ENCODE measurements at places on chromosomes 12 and 14.

DNA sequence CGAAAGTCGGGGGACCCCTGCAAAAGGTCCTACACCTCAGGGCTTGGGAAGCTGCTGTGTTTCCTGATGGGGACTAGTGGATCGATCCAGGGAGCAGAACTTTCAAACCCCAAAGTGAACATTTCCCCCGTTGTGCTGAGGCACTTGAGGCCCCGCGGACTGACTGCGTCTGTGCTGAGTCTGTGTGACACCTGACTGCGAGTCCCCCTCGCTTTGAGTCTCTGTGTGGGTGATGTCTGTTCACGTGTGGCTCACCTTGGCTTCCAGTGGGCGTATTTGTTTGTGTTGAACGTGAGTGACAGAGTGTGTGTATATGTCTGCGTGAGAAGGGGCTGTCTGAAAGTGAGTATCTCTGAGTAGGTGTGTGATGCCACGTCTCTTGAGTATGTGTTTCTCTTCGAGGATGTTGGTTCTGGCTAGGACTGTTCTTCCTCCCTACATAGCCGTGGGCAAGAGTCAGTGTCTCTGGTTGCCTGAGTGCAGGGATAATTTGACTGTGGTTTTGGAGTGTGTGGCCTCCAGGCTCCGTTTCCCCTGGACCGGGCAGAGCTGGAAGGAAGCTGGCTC lies 1.3 kb downstream of the TEAD4 start:
- H3K4me3 ChIP-seq, result peak overlapping the region; percentile 27
- H3K27me3 ChIP-seq, result peaks cover 64% of the 10 kb centered on the region
- DNase-seq, result no peak
- peaks cover 11% of the 10 kb centered on the region for H3K4me1 ChIP-seq

DNA sequence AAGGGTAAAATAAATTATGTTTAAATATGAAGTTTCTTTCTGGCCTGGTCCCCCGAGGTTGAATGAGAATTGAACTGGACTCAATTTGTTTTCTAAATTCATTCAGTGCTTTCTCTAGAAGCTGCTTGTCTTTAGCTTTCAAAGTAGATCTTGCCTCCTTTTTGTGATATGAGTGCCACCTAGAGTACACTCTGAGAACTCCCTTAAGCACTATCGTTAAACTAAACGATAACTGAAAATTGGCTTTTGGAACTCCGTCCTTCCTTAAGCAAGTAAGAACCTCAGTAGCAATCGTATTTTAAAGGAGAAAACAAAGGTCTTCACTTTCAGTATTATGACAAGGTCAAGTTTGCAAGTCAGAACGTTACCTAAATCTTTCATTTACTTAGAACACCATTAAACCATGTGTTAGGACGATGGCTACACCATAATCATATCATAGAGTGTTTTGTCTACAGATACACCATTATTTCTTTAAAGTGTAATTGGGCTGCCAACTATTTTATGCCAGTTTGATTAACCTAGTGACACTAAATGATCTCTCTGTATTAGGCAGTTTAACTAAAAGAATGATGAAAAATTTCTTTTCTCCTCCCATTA lies 364.8 kb downstream of the SNAPC1 start:
- H3K27me3 ChIP-seq, result peaks cover 74% of the 10 kb centered on the region
- no peak overlapping the region for H3K27ac ChIP-seq
- DNase-seq, result no peak
- H3K36me3 ChIP-seq, result no peaks in the 10 kb centered on the region
- no peaks in the 10 kb centered on the region for H3K4me1 ChIP-seq

- peaks cover 39% of the 10 kb centered on the region for H3K4me1 ChIP-seq
- no peak for DNase-seq
- H3K36me3 ChIP-seq, result peaks cover 4% of the 10 kb centered on the region
- peak overlapping the region; percentile 82 for H3K27ac ChIP-seq
- peak overlapping the region; percentile 49 for H3K4me3 ChIP-seq
- H3K27me3 ChIP-seq, result no peaks in the 10 kb centered on the region
Observed at GRCh38 chr12:110775997-110776396, 33.3 kb upstream of the PPP1CC start.

DNA sequence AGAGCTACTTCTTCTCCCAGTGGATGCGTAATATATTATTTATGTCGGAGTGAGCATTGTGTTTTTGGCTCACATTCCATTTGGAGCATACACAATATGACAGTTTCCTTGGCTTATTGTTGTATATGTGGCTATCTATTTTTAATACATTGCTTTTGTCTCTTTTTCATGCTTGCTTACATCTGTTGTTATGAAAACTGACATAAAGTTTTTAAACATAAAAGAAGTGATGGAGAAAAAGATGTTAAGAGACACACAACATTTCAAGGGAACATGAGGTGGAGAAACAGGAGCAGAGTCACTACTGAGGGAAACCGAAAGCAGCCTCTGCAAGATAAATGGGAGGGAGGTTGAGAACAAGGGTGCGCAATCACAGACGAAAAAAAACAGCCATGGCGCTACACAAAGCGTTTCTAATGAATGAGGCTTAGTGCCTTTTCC lies 228.4 kb upstream of the NPAS3 start:
- H3K27ac ChIP-seq, result no peak overlapping the region
- no peaks in the 10 kb centered on the region for H3K27me3 ChIP-seq

DNA sequence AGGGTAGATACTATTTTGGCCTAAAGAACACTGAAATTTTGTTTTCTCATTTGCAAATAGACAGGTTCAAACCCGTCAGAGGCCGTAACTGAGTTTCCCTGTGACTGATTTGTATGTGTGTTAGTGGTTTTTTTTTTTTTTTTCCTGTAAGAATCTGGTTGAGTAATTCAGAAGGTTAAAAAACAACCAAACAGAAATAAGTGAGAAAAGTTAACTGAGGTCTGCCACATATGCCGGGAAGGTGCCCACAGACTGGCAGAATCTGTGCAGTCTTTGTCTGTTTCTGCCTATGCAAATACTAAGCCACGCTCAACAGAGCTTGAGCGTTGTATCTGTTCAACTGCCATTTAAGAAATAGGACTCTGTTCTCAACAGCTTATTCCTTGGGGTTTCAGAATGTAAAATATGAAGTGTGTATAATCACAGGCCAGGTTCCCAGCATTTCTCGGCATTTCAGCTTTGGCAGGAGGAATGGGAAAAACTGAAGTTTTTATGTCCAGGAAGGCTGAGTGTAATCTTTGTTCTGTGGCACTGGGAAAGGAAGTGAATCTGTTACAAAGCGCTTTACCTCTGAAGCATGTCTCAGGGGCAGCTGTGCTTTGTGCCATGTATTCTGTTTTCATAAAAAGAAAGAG lies 181.9 kb downstream of the PRKCH start:
- H3K27me3 ChIP-seq, result no peaks in the 10 kb centered on the region
- H3K27ac ChIP-seq, result peak overlapping the region; percentile 98
- peaks cover 57% of the 10 kb centered on the region for H3K36me3 ChIP-seq
- no peak for DNase-seq
- peaks cover 65% of the 10 kb centered on the region for H3K4me1 ChIP-seq

GRCh38 chr14:100880271-100881101 lies 23.0 kb downstream of the RTL1 start:
- no peak for DNase-seq
- H3K36me3 ChIP-seq, result no peaks in the 10 kb centered on the region
- H3K4me1 ChIP-seq, result no peaks in the 10 kb centered on the region
- no peak overlapping the region for H3K27ac ChIP-seq

GRCh38 chr14:92585981-92586937 lies 72.7 kb downstream of the RIN3 start:
- DNase-seq, result peak; percentile 53
- peaks cover 56% of the 10 kb centered on the region for H3K36me3 ChIP-seq
- H3K27me3 ChIP-seq, result no peaks in the 10 kb centered on the region

DNA sequence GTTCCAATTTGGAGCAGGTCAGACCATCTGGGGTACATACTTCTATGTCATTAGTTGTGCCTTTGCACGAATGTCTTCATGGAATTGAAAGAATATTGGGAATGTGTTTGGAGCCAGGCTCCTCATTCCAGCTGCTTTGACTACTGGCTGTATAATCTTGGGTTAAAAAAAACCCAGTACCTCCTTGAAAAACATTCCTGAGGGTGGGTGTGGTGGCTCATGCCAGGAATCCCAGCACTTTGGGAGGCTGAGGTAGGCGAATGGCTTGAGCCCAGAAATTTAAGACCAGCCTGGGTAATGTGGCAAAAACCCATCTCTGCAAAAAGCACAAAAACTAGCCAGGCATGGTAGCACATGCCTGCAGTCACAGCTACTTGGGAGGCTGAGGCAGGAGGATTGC lies 125.6 kb downstream of the TTC8 start:
- no peak overlapping the region for H3K27ac ChIP-seq
- peaks cover 3% of the 10 kb centered on the region for H3K27me3 ChIP-seq
- no peaks in the 10 kb centered on the region for H3K36me3 ChIP-seq
- DNase-seq, result no peak
- no peaks in the 10 kb centered on the region for H3K4me1 ChIP-seq

DNA sequence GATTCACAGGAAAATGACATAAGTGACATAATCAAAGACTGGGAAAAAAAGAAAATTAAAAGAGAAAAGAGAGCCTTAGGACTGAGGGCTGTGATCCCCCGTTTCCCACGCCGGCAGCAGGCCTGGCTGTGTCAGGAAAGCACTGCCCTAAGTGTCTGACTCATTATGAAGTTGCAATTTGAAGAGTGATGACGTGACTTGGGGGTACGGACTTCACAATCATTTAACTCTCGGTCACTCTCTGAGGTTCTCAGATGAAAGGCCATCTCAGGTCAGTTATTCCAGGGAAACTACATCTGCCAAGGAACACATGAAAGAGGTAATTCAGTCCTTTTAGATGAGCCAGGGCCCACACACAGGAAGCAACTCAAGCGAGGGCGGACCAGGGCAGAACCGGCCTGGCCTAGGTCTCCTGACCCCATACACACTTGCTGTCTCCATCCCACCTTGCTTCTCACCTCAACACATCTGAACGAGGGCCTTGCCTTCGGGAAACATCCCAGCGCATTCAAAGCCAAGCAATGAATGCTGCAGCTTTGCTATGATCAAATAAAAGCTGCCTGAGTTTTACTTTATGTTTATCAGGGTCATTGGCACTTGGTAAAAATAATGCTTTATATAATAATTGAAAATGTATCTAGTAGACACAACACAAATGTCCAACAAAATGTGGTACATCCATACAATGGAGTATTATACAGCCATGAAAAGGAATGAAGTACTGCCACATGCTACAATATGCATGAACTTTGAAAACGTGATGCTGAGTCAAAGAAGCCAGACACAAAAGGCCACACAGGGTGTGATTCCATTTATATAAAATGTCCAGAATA lies 2.7 kb downstream of the SSH1 start:
- H3K4me1 ChIP-seq, result peaks cover 30% of the 10 kb centered on the region
- no peak for DNase-seq
- peaks cover 8% of the 10 kb centered on the region for H3K36me3 ChIP-seq
- no peak overlapping the region for H3K27ac ChIP-seq
- H3K4me3 ChIP-seq, result no peak overlapping the region
- H3K27me3 ChIP-seq, result peaks cover 10% of the 10 kb centered on the region

DNA sequence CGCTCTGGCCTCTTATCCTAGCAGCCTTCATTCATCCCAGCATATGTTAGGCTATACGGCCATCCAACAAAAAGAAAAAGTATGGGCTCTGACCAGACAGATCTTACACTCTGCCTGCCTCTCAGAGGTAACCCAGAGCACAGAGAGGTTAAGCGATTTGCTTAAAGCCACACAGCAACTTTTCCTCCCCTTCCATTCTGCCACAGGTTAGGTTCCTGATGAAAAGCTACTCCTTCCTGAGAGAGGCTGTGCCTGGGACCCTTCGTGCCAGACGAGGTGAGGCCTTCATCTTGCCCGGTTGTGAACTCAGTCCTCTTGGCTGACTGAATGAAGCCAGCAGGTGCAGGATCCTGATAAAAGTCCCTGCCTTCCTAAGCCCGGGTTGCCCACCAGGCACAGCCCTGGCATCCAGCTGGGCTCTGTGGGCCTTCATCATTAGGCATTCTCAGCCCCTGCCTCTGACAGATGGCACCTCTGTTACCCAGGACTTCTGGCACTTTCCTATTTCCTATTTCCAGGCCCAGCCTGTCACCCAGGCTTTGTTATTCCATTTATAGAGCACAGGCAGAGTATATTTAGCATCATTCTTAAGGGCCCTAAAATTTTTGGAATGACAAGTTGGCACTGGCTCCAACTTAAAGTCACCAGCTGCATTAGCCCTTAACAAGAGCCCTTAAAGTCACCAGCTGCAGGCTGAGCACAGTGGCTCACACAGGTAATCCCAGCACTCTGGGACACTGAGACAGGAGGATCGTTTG lies 12.8 kb downstream of the SOAT2 start:
- H3K4me1 ChIP-seq, result no peaks in the 10 kb centered on the region
- no peak overlapping the region for H3K27ac ChIP-seq
- H3K27me3 ChIP-seq, result no peaks in the 10 kb centered on the region
- no peak overlapping the region for H3K4me3 ChIP-seq
- peaks cover 9% of the 10 kb centered on the region for H3K36me3 ChIP-seq
- DNase-seq, result no peak

- H3K27me3 ChIP-seq, result peaks cover 6% of the 10 kb centered on the region
- H3K36me3 ChIP-seq, result no peaks in the 10 kb centered on the region
- no peak for DNase-seq
- H3K4me3 ChIP-seq, result no peak overlapping the region
Observed at GRCh38 chr12:29414368-29414767, 33.4 kb upstream of the ERGIC2 start.

DNA sequence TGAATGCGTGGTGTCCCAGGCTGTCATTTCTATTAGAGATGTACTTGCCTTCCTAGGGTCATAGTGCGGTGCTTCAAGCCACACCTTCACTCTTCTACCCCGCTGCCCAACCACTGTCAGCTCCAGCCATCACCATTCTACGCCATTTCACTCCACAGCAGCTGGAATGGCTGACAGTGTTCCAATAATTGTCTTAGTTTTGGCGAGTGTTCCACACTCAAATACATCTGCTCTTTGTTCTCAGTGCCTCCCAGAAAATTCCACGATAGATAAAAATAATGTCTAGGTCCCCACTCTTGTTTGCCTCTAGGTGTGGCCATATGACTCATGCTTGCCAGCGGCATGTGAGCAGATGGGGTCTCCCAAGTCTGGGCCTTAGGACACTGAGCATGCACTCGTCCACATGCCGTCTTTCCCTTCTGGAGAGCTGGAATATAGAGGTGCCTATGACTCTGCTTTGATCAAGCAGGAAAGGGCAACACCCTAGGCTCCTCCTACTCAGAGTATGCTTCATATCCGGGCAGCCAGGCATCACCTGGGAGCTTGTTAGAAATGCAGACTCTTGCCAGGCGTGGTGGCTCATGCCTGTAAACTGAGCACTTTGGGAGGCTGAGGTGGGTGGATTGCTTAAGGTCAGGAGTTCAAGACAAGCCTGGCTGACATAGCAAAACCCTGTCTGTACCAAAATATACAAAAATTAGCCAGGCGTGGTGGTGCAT lies 163.0 kb downstream of the BRMS1L start:
- H3K27me3 ChIP-seq, result no peaks in the 10 kb centered on the region
- DNase-seq, result no peak
- peaks cover 7% of the 10 kb centered on the region for H3K4me1 ChIP-seq
- no peak overlapping the region for H3K4me3 ChIP-seq
- no peak overlapping the region for H3K27ac ChIP-seq
- no peaks in the 10 kb centered on the region for H3K36me3 ChIP-seq

- H3K4me1 ChIP-seq, result peaks cover 5% of the 10 kb centered on the region
- H3K27me3 ChIP-seq, result peaks cover 2% of the 10 kb centered on the region
- no peak for DNase-seq
- H3K27ac ChIP-seq, result no peak overlapping the region
- no peaks in the 10 kb centered on the region for H3K36me3 ChIP-seq
- H3K4me3 ChIP-seq, result no peak overlapping the region
Observed at GRCh38 chr14:101222362-101223070, 319.0 kb upstream of the RTL1 start.

- H3K27me3 ChIP-seq, result peaks cover 10% of the 10 kb centered on the region
- no peaks in the 10 kb centered on the region for H3K36me3 ChIP-seq
- H3K27ac ChIP-seq, result no peak overlapping the region
- H3K4me3 ChIP-seq, result no peak overlapping the region
Observed at GRCh38 chr14:56902385-56902784, 92.1 kb upstream of the OTX2 start.

All from activated naive CD8-positive, alpha-beta T cell treated with anti-CD3 and anti-CD28 coated beads, Interleukin-2, amount 10 ng/mL, durations not matched to agents 7 days and 5 days (primary cell).